ENCODE measurements at places on chromosomes 6 and 20.

DNA sequence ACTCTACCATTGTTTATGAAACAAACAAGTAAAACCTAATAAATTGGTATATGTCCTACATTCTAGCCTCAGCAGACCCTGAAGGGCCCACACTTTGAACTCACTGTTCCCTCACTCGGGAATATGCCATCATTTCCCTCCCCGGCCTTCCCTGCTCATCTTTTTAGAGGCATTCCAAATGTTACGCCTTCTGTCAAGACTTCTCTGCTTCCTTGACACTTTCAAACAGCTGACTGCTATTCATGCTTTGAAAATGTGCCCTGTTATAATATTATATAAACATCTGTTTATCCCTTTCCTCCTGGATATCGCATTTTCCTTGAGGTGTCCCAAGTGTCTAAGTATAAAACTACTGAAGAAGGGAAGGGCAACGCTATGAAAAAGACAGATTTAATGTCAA lies 249.5 kb upstream of the THEMIS start:
- DNase-seq = no peak

DNA sequence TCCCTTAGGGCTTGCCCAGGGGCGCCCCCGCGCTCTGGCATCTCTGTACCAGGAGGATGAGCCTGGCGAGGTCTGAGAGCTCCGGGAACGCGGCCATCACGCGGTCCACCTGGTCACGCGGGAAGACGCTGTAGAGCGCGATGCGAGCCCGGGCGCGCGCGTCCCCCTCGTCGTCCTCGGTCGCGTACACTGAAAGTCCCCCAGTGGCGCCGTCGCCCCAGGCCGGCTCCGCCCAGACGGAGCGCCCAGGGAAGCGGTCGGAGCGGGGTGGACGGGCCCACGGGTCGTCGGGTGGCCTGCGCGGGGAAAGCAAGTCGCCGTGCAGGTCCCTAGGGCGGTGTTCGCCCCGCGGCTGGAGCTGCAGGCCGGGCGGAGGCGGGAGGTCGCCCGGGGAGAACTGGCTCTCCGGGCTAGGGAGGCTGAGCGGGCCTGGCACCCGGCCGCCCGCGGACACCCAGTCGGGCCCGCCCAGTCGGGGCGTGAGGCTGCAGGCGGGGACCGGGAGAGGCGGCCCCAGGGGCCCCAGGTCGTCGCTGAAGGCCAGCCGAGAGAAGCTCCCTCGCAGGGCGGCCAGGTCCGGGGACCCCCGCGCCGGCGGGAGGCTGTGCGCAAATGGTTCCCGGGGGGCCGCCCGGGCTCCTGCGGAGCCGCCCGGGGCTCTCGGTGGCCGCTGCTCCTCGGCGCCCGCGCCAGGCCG lies 34.0 kb downstream of the ZC3H12D start:
- peak; percentile 55 for DNase-seq

- DNase-seq = no peak
These were observed 273.3 kb upstream of the JARID2 start for GRCh38 chr6:14972379-14973067.

DNA sequence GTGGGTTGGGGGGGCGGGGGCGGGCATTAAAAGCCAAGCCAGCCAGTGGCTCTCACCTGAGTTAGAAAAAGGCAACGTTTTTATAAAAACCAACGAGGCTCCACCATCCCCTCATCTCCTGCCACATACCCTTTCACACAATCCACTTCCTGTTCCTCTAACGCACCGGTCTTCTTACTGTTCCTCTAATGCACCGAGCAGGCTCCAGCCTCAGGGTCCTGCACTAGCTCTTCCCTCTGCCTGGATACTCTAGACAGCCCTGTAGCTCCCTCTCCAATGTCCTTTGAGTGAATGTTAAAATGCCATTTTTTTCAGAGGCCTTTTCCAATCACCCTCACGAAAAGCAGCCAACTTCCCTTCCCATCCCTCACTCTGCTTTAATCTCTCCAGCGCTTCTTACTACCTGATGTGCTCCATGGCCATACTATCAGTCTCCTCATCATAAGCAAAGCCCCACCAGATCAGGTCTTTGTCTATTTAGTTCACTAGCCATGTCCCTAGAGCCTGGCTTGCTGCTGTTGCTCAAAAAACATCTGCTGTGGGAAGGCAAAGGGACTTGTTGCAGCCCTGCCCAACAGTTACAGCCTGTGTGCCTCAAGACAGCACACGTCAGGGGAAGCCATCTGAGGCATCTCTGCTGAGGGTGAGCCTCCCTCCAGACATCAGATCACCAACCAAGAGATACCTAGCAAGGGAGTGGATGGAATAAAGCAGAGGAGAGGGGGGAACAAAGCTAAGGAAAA lies 3.9 kb downstream of the FKBP1A start:
- DNase-seq = peak; percentile 16

GRCh38 chr20:62136283-62137091 lies 6.7 kb downstream of the PSMA7 start:
- peak; percentile 78 for DNase-seq

DNA sequence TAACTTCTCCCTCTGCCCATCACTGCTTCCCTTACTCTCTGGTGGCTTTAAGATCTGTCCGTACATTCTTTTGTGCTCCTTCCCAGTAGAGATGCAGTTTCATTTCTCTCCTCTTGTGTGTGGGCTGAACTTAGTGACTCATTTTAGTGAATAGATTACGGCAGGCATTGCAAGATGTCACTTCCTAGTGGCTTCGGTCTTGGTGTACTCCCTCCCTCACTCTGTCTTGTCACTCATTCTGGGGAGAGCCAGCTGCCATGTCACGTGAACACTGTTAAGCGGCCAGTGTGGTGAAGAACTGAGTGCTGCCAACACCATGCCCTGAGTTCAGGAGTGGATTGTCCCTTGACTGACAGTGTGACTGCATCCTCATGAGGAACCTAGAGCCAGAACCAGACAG lies 115.9 kb downstream of the OTOR start:
- no peak for DNase-seq

GRCh38 chr6:145147559-145147958 lies 587.8 kb downstream of the EPM2A start:
- no peak for DNase-seq

- peak; percentile 30 for DNase-seq
These were observed 743.3 kb downstream of the CD109 start for GRCh38 chr6:74439123-74439811.

GRCh38 chr6:140572129-140572528 lies 1197.7 kb upstream of the CITED2 start:
- no peak for DNase-seq

DNA sequence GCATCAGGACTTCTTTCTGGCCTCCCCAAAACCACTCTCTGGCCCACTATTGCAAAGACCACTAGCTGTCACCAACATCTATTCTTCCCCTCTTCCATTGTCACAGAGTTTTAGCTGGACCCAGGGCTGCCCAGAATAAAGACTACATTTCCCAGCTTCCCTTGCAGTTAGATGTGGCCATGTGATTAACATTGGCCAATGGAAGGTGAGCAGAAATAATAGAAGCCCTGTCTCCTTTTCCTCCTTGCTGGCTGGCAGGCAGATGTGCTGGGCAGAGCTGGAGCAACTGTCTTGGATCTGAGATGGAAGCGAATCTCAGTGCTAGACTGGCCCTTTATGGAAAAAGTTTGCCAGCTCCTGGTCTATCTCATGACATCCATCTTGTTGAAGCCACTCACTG lies 97.0 kb downstream of the KCNB1 start:
- DNase-seq = no peak

DNA sequence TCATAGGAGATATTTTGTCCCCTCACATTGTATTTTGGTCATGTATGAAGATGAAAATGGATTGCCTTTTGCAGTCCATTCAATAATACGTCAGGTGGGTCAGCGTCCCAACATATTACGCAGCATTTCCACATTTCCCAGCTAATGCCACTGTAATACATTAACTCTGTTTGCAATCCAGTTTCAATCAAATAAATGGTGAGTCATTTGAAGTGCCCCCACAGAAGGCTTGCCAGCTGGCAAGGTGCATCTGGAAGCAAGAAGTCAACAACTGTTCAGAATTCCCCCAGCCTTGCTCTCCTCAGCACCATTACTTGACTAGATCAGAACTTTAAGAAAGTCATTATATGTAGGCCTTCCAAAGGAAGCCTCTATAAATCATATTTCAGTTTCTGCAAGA lies 50.4 kb downstream of the PHACTR1 start:
- no peak for DNase-seq

- DNase-seq = no peak
These were observed 4.9 kb downstream of the SIGLEC1 start for GRCh38 chr20:3707508-3707899.

DNA sequence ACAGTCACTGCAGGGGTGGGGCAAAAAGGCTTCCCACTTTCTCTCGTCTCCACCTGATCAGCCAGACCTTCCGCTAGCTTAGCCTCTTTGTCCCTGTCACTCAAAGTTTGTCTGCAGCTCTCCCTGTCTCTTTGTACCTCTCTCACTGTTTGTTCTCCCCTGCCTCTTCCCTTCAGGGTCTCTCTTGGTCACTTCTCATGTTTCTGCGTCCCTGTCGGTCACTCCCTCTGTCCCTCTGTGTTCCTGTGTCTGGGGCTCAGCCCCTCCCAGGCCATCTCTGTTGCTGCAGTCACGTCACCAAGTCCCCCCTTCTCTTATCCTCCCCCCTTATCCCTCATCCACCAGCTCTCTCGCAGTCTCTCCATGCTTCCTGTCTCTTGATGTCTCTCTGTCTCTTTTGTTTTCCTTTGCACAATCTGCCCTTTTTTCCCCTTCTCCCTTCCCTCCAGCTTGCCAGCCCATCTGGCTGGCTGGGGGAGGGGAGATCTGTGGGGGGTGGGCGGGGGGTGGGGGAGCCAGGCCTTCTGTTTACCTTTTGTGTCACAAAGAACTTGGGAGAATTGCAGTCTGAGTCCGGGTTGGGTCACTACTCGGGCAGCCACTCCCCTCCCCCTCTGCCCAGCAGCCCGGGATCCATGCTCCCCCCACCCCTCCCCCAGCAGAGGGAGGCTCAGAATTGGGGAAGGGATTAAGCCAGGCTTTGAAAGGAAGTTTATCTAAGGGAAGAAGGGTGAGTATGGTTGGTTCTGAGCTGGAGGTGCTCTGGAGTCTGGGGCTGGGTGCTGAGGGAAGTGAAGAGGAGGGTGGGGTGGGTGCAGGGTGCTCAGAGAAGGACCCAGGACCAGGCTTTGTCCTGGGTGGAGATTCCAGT lies 32.3 kb downstream of the FOXP4 start:
- DNase-seq = no peak
